ENCODE measurements at places on chromosomes 11 and 22. TPM values are rescaled to one million over a fixed set of nuclear protein-coding genes. Genes with fewer than 3 reads are reported as not detected.

- DNase-seq: no peak
These were observed 94.6 kb upstream of the PITPNB start for GRCh38 chr22:28013611-28014010.

- DNase-seq: no peak
These were observed 158.5 kb downstream of the ADAMTS15 start for GRCh38 chr11:130606781-130607511.

IGLL1 gene
- total RNA-seq: not detected

- DNase-seq: no peak
These were observed 10.6 kb downstream of the NADSYN1 start for GRCh38 chr11:71463331-71464211.

NLRP14 gene
- total RNA-seq: 0.60 TPM

DNA sequence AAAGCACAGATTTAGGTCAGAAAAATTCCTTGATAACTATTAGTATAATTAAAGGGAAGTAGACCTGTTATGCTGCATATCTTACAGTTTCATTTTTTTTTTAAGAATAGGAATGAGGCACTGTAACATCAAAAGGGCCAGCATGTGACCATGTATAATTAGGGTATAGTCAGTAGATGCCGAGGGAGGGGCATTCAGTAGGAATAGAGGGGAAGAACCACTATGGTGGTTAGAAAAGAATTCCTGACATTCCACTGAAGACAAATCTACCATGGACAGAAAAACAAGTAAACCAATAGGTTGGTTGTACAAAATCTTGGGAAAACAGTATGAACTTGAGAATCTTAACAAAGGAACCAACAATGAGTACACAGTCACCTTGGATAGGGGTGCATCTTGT is 78.4 kb upstream of the CCDC179 start:
- no peak for DNase-seq

Data from cardiac muscle cell (in vitro differentiated cells and primary cell).